Endodermal cell (in vitro differentiated cells): ENCODE measurements at places on chromosomes 13 and 19. TPM values are rescaled to one million over a fixed set of nuclear protein-coding genes. Genes with fewer than 3 reads are reported as not detected.

The CRTC1 gene
- 18.1 to 29.7 TPM (median 27.4 TPM) in 3 replicates for total RNA-seq

The ZNF235 gene
- 8.5 and 12.1 TPM in 2 replicates for total RNA-seq

The GRK1 gene
- 1.4 and 1.7 TPM in 2 replicates for total RNA-seq

The GNG7 gene
- total RNA-seq: 10.1 and 12.3 TPM in 2 replicates

DNA sequence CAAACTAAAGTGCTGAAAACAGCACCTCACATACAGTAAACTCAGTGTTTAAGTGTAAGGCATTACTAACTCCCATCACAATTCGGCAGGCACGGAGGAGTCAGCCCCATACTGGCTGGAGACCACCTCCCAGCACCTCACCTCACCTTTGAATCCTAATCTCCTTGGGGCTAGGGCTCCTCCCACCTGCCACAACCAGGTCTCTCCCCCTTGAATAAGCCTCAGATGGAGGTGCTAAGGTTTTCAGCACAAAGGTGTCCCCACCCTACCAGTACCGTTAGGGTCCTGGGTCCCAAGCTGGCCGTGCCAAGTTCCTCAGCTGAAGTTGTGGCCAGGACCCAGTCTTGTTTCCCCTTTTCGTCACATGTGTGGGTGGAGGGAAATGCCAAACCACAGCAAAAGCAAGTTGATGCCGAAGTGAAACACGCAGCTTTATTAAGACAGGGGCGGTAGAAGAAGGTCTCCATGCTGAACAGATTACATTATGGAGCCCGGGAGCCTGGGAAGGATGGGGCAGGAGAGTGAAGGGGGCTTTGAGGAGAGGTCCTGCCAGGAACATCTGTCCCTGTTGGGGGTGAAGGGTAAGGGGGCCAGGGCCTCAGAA is at the start of gene IGFLR1:
Gene IGFLR1, minus strand, starts transcription at position 332 of the 604 bp plus-strand sequence. CDS start 1,272 bp downstream, outside the sequence.
- no peak for DNase-seq

The WDR87 gene
- total RNA-seq: not detected in 3 replicates
